8988T (cell line): ENCODE measurements at places on chromosomes 7 and 10.
A peak's percentile ranks its signal among the peaks of the same experiment; 100 is the strongest.

DNA sequence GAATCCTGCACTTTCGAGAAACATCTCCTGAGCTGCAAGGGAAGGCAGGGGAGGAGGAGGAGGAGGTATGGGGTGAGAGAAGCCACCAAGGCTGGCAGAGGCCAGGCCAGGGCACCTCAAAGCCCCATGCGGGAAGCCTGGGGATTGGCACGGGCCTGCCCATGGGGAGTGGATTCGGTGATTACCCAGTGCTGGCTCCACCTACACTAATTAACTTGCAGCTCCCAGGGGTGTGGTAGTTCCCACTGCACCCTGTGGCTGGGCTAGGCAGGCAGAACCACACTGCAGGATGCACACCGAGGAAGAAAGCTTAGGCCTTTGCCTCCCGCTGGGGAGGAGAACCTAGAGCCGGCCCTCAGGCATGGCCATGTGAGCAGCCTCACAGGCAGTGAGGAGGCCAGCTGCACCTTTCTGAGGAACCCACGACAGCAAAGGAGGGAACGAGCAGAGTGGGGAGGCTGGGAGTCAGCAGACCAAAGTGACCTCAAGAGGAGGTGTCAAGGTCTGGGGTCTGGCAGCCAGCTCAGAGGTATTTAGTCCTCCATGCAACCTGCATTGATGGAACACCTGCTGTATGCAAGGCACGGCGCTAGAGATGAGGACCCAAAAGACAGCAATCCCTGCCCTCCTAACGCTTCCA is 27.2 kb downstream of the GRID1 start:
- no peak for DNase-seq

DNA sequence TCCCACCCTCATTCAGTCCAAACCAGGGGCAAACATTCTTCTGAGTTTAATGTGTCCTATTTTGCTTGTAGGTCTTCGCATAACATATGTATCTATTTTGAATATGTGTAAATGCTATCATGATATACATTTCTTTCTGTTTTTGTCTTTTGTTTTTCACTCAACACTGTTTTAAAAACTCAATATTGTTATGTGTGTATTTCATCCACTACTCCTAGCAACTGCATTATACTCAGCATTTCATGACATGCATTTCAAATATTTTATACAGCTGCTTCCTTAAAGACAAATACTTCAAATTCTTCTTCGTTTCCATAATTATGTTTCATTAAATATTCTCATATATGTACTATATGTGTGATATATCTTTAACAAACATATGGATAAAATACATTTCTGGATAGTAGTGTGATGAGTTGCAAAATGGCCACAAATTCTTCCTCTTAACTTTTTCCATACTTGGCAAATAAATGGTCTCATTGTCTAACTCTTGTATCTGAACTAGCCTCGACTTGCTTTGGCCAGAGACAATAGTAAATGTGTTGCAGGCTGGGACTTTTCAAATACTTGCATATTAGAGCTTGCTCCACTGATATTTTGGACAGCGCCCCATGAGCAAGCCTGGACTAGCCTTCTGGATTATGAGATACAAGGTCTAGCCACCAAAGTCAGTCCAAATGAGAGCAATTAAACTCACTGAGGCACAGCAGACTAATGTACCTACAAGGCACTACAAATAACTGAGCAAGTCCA is 539.7 kb upstream of the KCND2 start:
- no peak for DNase-seq

DNA sequence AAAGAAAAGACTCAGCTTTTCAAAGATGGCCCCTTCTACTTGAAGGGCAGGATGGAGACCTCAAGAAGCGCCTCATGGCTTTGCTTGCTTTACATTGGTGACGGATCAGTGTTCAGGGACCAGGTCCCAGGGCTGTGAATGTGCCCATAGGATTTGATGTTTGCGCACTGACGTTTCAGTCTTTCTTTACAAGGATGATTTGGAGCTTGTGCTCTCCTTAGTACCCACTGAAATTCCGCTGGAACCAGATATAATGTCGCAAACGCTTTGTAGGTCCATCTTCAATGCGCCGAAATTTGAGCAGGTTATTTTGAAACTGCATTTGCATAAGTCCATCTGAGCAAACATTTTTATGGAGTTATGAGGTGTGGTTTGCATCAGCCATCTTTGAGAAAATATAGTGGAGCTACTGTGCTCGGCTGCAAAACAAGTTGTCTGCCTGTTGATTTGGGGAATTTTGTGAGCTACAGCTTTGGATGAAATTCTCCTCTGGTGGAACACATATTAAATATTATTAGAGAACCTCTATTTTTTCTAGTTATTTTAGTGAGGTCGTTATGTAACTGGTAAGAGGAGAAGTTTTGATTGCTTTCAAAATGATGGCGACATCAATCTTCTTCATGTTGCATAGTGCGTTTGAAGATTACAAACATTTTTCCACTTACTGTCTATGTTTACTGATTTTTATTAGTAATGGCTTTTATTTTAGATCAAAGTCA is 2.4 kb downstream of the RBM20 start:
- DNase-seq, result no peak

DNA sequence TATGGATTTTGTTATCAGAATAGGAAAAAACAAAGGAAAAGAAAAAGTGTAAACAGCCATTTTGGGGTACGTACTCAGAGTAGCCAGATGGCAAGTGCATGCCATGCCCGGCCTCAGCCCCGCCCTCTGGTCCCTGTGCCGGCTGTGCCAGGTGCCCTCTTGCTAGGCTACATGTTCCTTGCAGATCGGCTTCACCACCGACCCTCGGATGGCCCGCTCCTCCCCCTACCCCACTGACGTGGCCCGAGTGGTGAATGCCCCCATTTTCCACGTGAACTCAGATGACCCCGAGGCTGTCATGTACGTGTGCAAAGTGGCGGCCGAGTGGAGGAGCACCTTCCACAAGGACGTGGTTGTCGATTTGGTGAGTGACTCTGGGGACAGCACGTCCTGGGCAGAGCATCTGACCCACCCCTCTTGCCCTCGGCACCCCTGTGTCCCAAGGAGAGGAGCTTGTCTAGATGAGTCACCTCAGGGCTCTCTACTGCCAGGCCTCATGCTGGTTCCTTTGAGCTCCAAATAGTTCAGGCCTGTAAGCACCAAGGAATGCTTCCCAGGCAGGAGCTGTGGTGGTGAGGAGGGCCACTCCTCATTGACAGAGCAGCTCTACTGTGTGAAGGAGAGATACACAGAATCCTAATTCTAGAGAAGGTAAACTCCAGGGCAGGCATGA is 54.9 kb upstream of the ZMIZ2 start:
- DNase-seq, result peak; percentile 38

DNA sequence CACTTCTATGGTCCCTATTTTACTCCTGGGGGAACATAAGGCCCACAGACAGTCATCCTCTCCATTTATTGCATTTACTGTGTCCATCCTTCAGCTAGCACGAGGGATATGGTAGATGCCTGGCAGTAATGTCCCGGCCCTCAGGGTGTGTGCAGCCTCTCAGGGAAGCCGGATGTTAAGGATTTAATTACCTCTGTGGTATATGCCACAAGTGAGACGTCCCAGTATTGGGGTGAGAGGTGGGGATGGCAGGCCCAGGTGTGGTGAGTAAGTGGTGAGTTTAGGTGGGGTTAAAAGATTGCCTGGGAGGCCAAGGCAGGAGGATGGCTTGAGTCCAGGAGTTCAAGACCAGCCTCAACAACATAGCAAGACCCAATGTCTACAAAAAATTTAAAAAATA is 144.9 kb downstream of the SH3PXD2A start:
- no peak for DNase-seq

- no peak for DNase-seq
Measured at GRCh38 chr10:11934262-11934661, 108.3 kb downstream of the UPF2 start.

DNA sequence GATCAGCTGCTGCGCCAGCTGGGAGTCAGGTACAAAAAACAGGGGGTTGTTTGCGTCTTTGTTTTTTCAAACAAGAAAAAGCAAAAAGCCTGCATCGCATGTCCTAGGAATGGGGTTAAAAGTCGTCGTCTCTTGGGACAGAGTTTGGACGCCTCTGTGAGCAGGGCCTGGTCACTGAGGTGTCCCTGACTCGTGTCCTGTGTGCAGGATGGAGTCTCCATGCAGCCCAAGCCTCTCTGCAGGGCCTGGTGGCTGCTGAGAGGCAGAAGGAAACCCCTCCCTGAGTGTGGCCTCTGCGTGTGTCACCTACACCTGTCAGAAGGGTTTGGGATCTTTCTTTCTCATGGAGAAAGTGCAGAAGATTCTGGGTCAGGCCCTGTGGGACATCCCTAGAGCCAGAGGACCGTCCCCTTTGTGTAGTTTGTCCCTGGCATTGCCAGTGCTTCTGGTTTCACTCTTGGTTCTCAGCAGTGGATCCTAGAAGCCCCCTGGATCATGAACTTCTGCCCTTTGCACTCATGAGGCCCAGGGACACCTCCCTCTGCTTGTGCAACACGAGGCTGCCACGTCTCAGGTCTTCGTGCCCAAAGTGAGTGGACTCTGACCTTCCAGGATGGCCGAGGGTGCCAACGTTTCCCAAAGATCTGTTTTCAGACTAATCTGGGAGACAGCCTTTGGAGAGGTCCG is 75.0 kb downstream of the PRKAG2 start:
- no peak for DNase-seq

GRCh38 chr10:118986815-118987790 is 42.4 kb upstream of the NANOS1 start:
- no peak for DNase-seq

DNA sequence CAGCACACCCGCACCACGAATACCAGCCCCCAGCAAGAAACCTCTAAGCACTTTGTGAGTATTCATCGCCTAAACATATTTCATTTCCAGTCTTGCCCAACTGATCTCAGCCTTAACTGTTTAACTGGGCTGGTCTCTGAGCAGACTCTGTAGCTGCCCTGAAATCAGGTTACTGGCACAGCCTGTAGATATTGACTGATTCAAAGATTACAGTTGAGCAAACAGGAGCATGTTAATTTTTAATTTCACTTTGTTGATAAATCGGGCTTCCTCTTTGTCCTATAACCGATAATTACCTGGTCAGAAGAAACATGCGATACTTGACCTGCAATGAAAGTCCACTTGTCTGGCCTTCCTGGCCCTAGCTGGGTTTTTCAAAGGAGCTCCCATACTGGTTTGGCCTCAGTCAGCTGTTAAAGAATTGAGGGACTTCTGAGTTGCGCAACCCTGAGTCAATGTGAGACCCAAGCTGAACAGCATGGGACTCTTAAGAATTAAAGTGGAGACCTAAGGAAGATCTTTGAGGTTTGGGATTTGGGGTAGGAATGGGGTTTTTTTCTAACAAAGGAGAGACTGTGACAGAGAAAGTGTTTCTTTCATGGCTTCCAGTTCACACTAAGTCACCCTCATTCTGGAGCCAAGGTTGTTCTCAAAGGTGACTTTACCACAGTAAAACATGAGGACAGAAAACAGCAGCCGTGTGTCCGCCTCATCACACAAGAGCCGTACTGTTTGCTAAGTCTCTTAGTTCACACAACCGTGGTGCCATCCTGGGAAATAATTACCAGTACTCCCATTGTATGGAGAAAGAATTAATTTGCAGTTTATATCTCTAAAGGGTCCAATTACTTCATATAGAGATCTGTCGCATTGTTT is 75.9 kb downstream of the PPP1R3C start:
- DNase-seq, result no peak

- DNase-seq, result no peak
Measured at GRCh38 chr7:35652124-35652523, 42.8 kb downstream of the HERPUD2 start.
